ENCODE measurements at places on chromosomes 1 and 21.

- DNase-seq = no peak
Measured at GRCh38 chr1:6386371-6386949, 7.1 kb downstream of the ACOT7 start.

GRCh38 chr1:243254233-243254926 lies 701 bp downstream of the CEP170 start:
- DNase-seq = peak; percentile 29

DNA sequence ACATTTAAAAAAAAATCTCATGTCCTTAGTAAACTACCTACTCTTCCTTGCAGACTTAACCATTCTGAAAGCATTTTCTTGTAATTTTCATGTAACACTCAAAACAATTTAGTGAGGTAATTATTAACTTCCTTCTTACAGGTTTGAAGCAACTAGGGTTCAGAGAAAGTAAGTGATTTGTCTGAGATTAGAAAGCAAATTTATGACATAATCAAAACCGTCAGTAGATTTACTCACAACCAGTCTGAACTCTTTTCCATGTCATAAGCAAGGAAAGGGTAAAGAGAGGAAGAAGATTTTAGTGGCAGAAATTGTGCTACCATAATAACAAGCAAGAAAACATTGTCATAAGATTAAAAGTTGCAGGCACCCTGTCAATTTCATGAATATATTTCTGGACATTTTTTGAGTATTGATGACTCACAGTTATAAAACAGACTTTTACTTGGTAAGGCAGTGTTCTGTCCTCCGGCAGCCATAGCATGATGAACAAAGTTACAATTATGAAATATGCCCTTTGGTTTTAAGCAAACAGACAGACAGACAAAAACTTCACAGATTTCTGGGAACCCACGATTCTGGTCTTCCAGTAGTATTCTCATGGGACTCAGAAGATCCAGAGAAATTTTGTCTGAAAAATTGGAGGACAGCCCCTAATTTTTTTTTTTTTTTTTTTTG lies 707.2 kb downstream of the RWDD3 start:
- DNase-seq = no peak

GRCh38 chr1:81550753-81551152 lies 250.0 kb upstream of the ADGRL2 start:
- DNase-seq = no peak

DNA sequence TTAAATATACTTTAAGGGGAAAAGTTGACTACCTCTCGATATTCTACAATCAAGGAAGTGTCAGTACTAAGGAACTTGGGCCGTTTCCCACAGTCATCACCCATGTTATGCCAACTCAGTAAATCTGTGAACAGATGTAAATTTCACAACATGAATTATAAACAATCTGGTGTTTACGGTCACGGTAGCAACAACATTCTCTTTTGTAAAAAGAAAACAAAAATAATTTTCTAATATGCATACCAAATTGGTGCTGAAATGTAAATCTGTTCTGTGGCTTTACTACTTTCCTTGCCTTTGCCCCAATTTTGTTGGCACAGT lies 1.2 kb downstream of the SH3GLB1 start:
- DNase-seq = no peak

DNA sequence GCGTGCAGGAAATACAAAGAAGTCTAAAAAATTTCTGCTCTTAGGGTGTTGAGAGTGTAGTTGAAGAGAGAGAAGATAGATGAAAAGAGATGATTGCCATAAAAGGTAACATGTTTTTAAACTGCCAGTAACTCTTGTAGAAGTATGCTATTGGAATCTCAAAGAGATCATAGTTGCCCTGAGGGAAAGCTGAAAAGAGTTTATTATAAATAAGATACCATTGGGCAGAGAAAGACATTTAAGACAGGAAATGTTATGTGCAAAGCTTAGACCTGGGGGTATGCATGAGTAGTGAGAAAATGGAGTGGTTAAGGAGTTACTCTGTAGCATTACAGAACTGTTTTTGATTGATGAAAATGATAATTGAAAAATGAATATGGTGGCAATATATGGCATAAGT lies 17.6 kb downstream of the GABPA start:
- DNase-seq = no peak

DNA sequence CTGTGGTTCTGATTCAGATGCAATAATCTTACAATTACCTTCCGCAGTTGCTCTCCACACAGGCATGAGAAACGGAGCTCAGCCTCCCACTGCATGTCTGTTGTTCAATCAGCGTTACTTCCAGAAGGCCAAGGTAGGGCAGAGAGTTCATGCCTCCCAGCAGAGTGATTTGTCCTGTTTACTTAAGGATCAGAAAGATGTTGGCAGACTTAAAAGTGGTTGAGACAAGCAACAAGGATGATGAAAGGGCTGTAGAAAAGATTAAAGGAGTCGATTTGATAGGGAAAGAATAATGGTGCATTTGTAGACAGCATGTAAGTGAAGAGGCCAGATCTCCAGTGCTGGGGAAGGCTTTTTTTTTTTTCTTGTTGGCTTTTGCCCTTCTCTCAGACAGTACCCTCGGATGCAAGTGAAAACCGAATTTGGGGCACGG lies 26.6 kb downstream of the ARMH1 start:
- DNase-seq = no peak

DNA sequence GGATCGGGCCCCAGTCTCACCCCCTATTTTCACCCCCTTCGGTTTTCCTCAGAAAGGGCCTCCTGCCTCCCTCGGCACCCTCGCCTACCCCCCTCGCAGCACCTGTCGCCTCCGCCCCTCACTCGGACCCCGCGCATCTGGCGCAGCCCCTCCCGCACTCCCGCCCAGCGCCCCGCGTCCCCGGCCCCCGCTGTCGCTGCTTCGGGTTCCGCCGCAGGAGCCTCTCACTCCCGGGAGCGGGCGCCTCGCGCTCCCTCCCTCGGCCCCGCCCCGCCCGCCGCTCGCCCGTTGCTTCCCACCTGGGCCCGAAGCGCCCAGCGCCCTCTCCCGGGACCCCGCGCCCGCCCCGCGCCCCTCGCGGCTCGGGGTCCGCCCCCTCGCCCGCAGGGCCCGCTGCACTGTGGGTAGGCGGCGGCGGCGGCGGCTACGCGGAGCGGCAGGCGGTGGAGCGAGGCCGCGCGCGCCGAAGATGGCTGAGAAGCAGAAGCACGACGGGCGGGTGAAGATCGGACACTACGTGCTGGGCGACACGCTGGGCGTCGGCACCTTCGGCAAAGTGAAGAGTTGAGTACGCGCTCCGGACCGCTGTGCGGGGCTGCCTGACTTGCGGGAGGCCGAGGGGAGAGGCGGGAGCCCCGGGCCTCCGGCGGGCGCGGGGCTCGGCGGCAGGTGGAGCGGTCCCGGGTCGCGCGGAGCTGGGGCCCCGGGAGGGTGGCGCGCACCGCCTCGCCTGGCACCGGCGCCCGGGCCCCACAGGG lies at the start of gene PRKAA2:
Gene PRKAA2, plus strand, starts transcription at position 396 of the 758 bp plus-strand sequence. Its CDS starts 74 bp downstream, at position 470.
- DNase-seq = no peak

DNA sequence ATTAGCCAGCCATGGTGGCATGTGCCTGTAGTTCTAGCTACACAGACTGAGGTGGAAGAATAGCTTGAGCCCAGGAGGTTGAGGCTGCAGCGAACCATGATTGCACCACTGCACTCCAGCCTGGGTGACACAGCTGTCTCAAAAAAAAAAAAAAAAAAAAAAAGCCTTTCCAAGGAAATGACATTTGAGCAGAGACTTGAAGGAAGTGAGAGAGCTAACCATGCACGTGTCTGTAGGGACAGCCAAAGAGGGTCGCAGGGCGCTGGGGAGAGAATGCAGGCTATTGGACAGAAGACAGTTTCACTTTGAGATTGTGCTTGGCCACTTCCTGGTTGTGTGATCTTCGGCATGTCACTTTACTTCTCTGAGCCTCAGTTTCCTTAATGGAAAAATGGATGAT lies 6.8 kb downstream of the HCRTR1 start:
- no peak for DNase-seq

- no peak for DNase-seq
Measured at GRCh38 chr1:1058088-1058905, 15.8 kb downstream of the RNF223 start.

DNA sequence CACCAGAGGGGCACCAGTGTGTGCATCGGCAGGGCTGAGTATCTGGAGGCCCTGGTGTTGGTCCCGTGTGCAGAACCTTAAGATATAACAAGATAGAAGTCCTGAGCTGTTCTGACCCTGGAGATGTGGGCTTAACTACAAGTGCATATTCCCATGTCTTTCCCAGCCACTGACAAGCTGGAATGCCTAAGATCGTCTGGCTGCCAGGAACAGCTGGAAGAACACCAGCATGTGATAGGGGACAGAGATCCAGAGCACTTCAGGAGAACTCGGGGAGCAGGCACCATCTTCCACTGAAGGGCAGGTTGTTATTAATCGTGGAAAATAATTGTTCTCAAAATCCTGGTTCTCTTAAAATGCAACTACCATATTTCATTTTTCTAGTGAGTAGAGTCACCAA lies 419.9 kb upstream of the RUNX1 start:
- DNase-seq = no peak

GRCh38 chr1:94899756-94900155 lies 27.2 kb downstream of the CNN3 start:
- DNase-seq = no peak

DNA sequence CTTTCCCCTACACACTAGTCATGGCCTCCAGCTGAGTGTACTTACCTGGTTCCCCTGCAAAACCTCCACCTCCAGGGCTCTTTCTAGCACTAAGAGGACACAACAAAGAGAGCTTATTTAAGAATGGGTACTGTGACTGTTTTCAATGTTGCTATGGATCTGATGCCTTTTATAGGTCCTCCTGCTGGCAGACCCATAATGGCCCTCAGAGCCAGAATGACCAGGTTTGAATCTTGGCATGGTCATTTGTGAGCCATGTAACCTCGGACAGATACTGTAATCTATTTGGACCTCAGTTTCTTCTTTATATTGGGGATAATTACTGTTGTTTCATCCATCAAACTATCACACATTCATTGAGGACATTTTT lies 137.6 kb upstream of the USP24 start:
- DNase-seq = no peak

DNA sequence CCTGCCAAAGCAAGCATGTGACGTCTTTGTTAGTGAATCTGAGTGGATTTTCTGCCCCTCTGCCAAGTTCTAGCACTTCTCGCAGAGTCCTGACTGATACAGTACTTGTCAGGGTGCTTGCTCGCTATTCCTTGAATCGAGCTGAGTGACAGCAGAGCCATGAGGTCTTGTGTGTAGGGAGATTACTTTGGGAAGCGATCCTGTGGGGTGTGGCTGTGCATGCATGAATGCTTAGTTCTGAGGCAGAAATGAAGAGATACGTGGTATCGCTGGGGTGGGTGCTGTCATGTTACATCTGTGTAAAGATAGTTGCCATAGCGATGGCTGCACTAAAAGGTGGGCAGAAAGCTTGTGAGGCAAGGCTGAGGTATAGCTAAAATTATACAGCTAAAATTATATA lies 19.3 kb upstream of the DNAJC28 start:
- DNase-seq = no peak

DNA sequence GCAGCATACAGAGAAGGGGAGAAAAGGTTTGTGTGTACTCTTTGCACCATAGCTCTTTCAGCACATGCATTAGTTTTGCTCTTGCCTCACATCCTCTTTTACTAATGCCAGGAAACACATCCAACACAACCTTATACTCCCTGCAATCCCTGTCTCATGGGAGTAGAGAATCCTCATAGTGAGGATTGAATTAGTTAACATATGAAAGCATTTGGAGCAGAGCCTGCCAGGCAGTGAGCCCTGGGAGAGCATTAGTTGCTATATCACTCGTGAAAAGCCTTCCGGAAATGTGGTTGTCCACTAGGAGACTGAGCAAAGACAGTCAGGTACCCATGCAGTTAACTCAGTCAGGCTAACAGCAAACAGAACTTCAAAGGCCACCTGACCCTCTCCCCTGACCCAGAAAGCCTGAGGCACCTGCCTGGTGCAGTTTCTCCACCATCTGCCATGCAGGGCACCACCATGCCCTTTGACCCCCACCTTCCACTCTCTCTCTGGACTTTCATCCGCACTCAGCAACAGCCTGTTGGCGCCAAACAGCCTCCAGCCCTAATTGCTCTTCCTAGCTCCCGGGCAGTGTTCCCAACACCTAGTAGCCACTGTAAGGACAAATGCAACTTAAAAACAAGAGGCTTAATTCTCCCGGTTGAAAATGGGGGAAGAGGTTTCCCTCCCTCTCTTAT lies 14.9 kb upstream of the AGT start:
- DNase-seq = no peak

GRCh38 chr1:38041936-38042834 lies 4.4 kb downstream of the POU3F1 start:
- DNase-seq = no peak

DNA sequence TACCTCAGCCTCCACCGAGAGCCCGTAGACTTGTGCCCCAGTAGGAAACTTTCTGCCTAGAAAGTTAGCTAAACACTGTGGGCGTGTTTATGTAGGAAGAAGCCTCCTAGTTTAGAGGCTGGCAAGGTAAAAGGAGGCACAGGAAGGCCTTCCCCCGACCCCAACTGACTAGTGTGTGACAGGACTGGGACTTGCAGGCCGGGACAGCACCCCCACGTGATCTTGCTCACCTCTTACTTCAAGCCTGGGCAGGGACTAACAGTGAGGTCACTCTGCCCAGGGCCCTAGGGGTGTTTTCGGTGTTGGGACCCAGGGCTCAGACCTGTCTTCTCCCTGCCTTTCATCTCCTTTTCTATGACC lies 392 bp upstream of the TAGLN2 start:
- no peak for DNase-seq

- no peak for DNase-seq
Measured at GRCh38 chr21:38773099-38774061, 32.3 kb upstream of the ETS2 start.

DNA sequence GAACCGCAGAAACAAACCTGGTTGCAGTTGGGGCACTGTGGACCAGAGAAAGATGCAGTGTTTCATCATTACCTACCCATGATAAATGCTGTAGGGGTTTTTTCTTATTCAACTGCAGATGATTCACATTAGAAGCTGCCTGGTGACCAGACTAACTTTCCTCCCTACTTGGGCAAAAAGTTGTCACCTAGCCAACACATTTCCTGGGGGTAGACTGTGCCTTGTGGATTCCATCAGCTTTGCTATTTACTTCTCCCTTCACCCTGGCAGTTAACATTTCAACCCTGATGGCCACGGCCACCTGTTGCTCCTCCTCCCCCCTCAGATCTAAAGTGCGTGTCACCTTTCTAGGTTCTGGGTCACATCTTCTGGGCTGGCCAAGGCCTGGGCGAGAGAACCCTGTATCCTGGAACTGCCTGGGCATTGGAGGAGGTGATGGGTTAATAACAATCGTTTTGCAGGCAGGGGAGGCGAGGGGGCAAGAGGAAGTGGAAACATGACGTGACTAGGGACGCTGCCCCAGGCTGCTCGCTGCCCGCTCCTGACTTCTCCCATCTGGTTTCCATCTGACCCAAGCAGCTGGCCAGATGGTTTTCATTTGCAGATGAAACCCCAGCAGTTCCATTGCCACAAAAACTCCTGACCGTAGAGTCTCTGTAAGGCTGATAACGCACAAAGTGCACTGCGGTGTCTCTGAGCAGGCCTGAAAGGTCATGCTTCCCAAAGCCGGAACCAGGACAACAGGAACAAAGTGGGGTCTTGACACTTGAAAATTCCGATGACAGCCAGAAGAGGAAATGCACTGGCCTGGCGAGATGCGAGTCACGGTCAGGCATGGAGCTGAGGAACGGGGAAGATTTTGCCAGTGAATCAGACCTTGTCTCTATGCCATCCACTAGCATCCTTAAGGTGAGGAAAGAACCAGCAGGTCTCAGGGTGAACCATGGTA lies 36.6 kb downstream of the CAPZB start:
- no peak for DNase-seq

- no peak for DNase-seq
Measured at GRCh38 chr1:998745-998994, 1.2 kb downstream of the HES4 start.

GRCh38 chr1:213371847-213372619 lies 321.0 kb downstream of the RPS6KC1 start:
- DNase-seq = no peak

All from activated CD8-positive, alpha-beta memory T cell treated with anti-CD3 and anti-CD28 coated beads for 1 hour (primary cell).